Smooth muscle cell of trachea (primary cell): ENCODE measurements at places on chromosomes 12 and 14. TPM values are rescaled to one million over a fixed set of nuclear protein-coding genes. Genes with fewer than 3 reads are reported as not detected.

The ADCY6 gene
- 44.5 and 72.6 TPM in 2 replicates for total RNA-seq

The RHOJ gene
- 1.9 and 2.0 TPM in 2 replicates for total RNA-seq

The SLC25A47 gene
- not detected in 2 replicates for total RNA-seq

The SCN8A gene
- total RNA-seq = 23.3 and 28.7 TPM in 2 replicates

The CLEC6A gene
- total RNA-seq = not detected in 2 replicates

The SHMT2 gene
- 200 and 211 TPM in 2 replicates for total RNA-seq

The SDS gene
- total RNA-seq = not detected in 2 replicates

The PTPN6 gene
- total RNA-seq = under 0.01 TPM in 1 of 2 replicates, not detected in the other

The DPF3 gene
- total RNA-seq = 7.9 and 13.9 TPM in 2 replicates

The TOMM20L gene
- not detected in 2 replicates for total RNA-seq

The RPAP3 gene
- 10.6 and 21.1 TPM in 2 replicates for total RNA-seq

The GPRC5D gene
- total RNA-seq = 0.15 TPM in 1 of 2 replicates, not detected in the other

The EEF1AKMT3 gene
- 9.3 and 10.3 TPM in 2 replicates for total RNA-seq

The HCAR3 gene
- total RNA-seq = not detected in 2 replicates

The NKX2-1 gene
- not detected in 2 replicates for total RNA-seq

The GALNT6 gene
- 98.1 and 191 TPM in 2 replicates for total RNA-seq

The PRICKLE1 gene
- 3.6 and 8.1 TPM in 2 replicates for total RNA-seq

The MMP14 gene
- total RNA-seq = 468 and 649 TPM in 2 replicates

The AMN gene
- total RNA-seq = 0.15 and 0.17 TPM in 2 replicates

The PCNX4 gene
- total RNA-seq = 87.2 and 152 TPM in 2 replicates

The POTEG gene
- total RNA-seq = not detected in 2 replicates

The CISTR gene
- not detected in 2 replicates for total RNA-seq

The GPR132 gene
- 0.15 and 0.33 TPM in 2 replicates for total RNA-seq

The FAM161B gene
- total RNA-seq = 4.1 and 4.2 TPM in 2 replicates

The KLC1 gene
- total RNA-seq = 219 and 295 TPM in 2 replicates
